ENCODE measurements at places on chromosomes 11 and 22. TPM values are rescaled to one million over a fixed set of nuclear protein-coding genes. Genes with fewer than 3 reads are reported as not detected.
A peak's percentile ranks its signal among the peaks of the same experiment; 100 is the strongest.

DNA sequence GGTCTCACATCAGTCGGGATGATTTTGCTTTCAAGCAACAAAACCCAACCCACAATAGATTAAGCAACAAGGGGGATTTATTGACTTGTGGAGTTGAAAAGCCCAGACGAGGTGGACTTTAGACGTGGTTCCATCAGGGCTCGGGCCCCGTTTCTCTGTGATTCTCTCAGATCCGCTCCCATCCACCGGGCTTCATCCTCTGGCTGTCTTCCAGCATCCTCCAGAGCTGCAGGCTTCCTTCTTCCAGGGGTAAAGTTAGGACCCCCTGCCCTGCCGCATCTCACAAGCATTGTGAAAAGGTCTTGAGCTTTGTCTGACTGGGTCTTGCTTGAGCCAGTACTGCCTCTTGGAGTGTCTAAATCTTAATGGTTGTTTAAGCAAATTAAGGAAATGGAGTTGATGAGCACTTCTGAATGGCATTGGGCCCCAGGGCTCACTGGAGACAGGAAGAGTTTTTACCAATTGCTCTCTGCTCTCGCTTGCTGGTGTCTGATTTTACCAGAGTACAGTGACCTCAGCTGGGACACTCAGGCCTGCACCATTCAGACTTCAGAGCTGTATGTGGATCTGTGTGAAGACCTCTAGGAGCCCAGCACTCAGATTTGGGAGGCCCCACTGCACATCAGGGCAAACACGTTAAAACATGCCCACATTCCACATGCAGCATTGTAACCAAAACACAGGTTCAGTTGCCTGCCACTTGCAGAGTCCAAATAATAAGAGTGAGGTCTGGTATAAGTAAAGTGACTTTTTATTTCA is 13.5 kb upstream of the FTH1 start:
- H3K4me3 ChIP-seq = no peak overlapping the region
- no peaks in the 10 kb centered on the region for H3K36me3 ChIP-seq
- peaks cover 14% of the 10 kb centered on the region for H3K4me1 ChIP-seq
- no peak overlapping the region for H3K27ac ChIP-seq
- DNase-seq = no peak
- no peaks in the 10 kb centered on the region for H3K27me3 ChIP-seq

The ARHGAP42 gene
- 6.7 TPM for total RNA-seq

- no peak overlapping the region for H3K4me3 ChIP-seq
- no peaks in the 10 kb centered on the region for H3K27me3 ChIP-seq
- H3K27ac ChIP-seq = peak overlapping the region; percentile 58
- no peaks in the 10 kb centered on the region for H3K36me3 ChIP-seq
These were observed 4.6 kb downstream of the APOL4 start for GRCh38 chr22:36197065-36197440.

GRCh38 chr11:47004595-47005033 is 68.1 kb downstream of the CSTPP1 start:
- peak overlapping the region; percentile 43 for H3K27ac ChIP-seq

The CCDC116 gene
- total RNA-seq = 0.20 TPM

GRCh38 chr11:66878474-66878873 is 21.6 kb downstream of the LRFN4 start:
- no peaks in the 10 kb centered on the region for H3K36me3 ChIP-seq
- no peak overlapping the region for H3K4me3 ChIP-seq
- no peak for DNase-seq
- peaks cover 17% of the 10 kb centered on the region for H3K4me1 ChIP-seq

GRCh38 chr11:70775386-70776075 is 377.2 kb downstream of the CTTN start:
- DNase-seq = no peak
- no peaks in the 10 kb centered on the region for H3K4me1 ChIP-seq
- H3K4me3 ChIP-seq = no peak overlapping the region

- H3K4me1 ChIP-seq = peaks cover 22% of the 10 kb centered on the region
- peak overlapping the region; percentile 68 for H3K27ac ChIP-seq
These were observed 1.0 kb upstream of the SESN3 start for GRCh38 chr11:95231881-95232605.

GRCh38 chr22:23684026-23684425 is 6.8 kb upstream of the RGL4 start:
- H3K36me3 ChIP-seq = no peaks in the 10 kb centered on the region
- H3K27ac ChIP-seq = peak overlapping the region; percentile 85
- peak; percentile 45 for DNase-seq
- H3K4me3 ChIP-seq = no peak overlapping the region
- no peaks in the 10 kb centered on the region for H3K27me3 ChIP-seq
- peaks cover 67% of the 10 kb centered on the region for H3K4me1 ChIP-seq

The TEX54 gene
- not detected for total RNA-seq

DNA sequence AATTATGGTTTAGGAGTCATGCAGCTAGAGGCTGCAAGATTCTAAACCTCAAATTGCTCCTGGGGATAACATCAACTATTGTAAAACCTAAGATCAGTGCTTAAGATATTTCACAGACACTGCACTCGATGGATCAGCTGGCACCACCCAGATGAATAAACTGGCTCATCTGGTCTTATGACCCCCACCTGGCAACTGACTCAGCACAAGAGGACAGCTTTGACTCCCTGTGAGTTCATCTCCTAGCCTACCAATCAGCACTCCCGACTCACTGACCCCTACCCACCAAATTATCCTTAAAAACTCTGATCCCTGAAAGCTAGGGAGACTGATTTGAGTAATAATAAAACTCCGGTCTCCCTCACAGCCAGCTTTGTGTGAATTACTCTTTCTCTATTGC is 782 bp upstream of the TTC12 start:
- no peak for DNase-seq
- peak overlapping the region; percentile 88 for H3K27ac ChIP-seq
- peaks cover 18% of the 10 kb centered on the region for H3K4me1 ChIP-seq
- no peaks in the 10 kb centered on the region for H3K27me3 ChIP-seq
- no peaks in the 10 kb centered on the region for H3K36me3 ChIP-seq

All from gastrocnemius medialis (tissue), 4 donors.